Esophagus mucosa (tissue), 1 donor: ENCODE measurements at places on chromosomes 2 and 18. TPM values are rescaled to one million over a fixed set of nuclear protein-coding genes. Genes with fewer than 3 reads are reported as not detected.

DNA sequence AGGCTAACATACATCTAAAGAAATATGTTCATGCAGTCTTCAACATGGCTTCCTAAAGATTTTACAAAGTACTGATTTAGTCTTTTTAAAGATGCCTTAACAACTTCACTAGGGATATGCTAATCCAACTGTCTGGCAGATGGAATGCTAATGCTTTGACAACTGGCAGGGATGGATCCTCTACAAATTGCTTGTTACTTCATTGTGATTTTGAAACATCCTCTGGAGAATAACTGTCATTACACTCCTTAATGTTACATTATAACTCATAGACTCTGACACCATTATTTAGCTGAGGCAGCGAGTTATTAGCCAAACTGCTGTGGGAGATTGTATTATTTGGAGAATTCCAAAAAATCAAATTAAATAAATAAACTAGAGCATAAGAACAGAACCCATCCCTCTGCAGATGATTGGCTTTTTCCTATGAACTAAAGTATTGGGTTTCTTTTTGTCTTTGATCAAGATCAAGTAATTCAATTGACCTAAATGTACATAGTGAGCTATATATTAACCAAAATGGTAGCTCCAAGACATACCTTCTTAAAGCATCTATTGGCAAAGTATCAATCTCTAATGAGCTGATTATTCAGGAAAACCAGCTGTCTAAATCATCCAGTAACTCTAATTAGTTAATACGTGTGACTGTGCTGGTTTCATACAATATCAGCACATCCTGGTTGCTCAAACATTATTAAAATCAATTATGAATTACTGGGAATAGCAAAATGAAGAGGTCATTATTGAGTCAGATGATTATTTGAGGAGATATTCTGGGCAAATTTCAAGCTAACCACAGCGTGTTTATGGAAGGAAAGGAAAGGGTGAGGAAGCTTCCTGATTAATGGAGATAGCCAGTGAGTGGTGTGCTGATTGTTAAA is 321.3 kb upstream of the TFPI start:
- ATAC-seq, result no peak

- no peak for ATAC-seq
These were observed 87.0 kb upstream of the KCNH7 start for GRCh38 chr2:162925595-162925994.

- no peak for ATAC-seq
These were observed 6.5 kb downstream of the HNRNPLL start for GRCh38 chr2:38596229-38596628.

DNA sequence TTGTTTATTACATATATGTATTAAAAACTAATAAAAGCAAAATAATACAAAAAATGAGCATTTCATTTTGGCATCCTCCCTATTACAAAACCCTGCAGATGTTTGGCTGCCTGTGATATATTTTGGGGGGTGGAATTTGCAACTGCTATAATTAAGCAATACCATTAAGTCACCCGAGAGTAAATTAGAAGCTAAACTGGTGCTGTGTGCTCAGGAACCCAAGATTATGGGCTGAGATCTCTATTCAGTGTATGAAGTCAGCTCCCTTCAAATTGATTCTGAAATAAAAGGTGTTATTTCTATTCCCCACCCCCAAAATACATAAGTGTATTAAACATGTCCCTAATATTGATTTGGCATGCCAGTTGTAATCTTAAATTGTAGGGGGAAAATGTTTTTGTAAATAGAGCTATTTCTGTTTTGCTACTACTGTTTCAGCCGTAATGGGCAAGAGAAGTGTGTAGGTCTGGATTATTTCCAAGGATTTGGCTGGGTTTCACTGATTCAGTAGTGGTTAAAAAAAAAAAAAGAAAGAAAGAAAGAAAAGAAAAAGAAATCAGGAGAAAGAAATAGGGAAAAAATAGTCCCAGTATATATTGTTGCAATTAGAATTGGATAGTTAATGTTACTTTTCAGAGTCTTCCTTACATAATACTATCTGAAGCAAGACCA is 110.9 kb downstream of the SS18 start:
- no peak for ATAC-seq

The TUBA4B gene
- not detected for total RNA-seq

- ATAC-seq, result no peak
These were observed 129.7 kb downstream of the PTPRM start for GRCh38 chr18:7696780-7697179.

The KLHL30 gene
- total RNA-seq, result 0.08 TPM

The FBXO36 gene
- total RNA-seq, result 1.8 TPM

The SLC30A3 gene
- total RNA-seq, result not detected

- ATAC-seq, result no peak
These were observed 745.9 kb downstream of the GALR1 start for GRCh38 chr18:77995593-77995992.

DNA sequence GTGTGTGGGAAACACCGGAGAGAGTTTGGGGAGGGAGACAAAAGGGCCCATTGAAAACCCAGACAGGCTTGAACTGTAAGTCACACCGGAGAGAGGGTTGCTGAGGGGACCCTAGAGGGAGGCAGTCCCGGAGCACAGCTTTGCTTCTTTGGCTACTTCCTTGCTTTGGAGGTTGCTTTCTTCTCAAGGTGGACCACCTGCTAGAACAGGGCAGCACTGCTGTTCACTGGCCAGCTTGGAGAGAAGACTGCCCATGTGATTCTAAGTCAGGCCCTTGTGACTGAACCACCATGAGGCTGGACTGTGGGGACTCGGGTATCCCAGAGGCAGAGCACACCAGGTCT is 4.4 kb downstream of the ACTG2 start:
- ATAC-seq, result no peak

The ZC3H15 gene
- 37.2 TPM for total RNA-seq

DNA sequence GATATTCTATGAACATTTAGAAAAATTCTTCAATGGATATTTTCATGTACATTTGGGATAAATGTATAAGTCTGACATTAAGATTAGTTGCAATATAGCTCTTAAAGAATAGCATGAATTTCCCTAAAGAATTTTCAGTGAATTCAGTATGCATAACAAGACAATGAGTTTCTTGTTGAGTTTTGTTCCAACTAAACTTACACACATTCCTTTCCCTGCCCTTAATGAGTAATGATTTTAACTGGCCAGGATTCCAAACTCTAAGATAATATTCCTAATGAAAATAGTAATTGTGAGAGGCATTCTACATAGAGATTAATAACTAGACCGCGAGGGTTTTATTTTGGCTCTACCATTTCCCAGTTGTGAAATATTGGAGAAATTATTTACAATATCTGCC is 390.3 kb upstream of the GALNT5 start:
- ATAC-seq, result no peak

- ATAC-seq, result no peak
These were observed 21.6 kb downstream of the LDLRAD4 start for GRCh38 chr18:13240060-13240725.

- ATAC-seq, result no peak
These were observed 1.9 kb upstream of the SYT4 start for GRCh38 chr18:43279015-43279744.

The BOK gene
- total RNA-seq, result 35.0 TPM

- ATAC-seq, result no peak
These were observed 12.3 kb downstream of the EN1 start for GRCh38 chr2:118834901-118835745.
